ENCODE measurements at places on chromosomes 5 and 9. TPM values are rescaled to one million over a fixed set of nuclear protein-coding genes. Genes with fewer than 3 reads are reported as not detected.

- no peak for DNase-seq
- peaks cover 2% of the 10 kb centered on the region for H3K4me1 ChIP-seq
- H3K4me3 ChIP-seq: no peak overlapping the region
- H3K27me3 ChIP-seq: peaks cover 2% of the 10 kb centered on the region
- no peak overlapping the region for H3K27ac ChIP-seq
Measured at GRCh38 chr9:130181678-130182380, 9.6 kb downstream of the NCS1 start.

GRCh38 chr9:113592876-113593575, 129.5 kb downstream of the RGS3 start:
- no peak for DNase-seq
- peaks cover 45% of the 10 kb centered on the region for H3K36me3 ChIP-seq
- H3K4me3 ChIP-seq: peak overlapping the region; percentile 48
- peaks cover 30% of the 10 kb centered on the region for H3K4me1 ChIP-seq

DNA sequence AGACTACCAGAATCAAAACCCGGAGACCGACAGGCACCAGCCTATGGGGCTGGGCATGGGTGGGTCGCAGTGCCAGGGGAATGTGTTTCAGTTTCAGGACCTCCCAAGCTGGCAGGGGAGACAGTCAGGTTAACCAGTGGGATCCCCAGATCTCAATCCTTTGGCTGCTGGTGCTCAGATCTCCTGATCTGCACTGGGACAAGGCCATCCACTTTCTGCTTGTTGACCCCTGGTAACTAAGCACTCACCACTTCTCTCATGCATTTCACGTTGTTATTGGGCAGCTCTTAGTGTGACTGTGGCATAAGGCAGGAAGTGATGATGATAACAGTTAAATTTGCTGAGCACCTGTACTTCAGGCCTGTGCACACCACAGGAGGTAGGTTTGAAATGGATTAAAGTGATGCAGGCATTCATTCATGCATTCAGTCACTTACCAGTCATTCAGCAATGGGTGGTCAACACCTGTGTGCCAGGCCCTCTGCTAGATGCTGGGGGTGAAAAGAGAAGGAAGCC, 42.1 kb upstream of the STXBP1 start:
- H3K27me3 ChIP-seq: no peaks in the 10 kb centered on the region
- peaks cover 48% of the 10 kb centered on the region for H3K4me1 ChIP-seq
- peaks cover 2% of the 10 kb centered on the region for H3K36me3 ChIP-seq
- peak overlapping the region; percentile 91 for H3K27ac ChIP-seq

DNA sequence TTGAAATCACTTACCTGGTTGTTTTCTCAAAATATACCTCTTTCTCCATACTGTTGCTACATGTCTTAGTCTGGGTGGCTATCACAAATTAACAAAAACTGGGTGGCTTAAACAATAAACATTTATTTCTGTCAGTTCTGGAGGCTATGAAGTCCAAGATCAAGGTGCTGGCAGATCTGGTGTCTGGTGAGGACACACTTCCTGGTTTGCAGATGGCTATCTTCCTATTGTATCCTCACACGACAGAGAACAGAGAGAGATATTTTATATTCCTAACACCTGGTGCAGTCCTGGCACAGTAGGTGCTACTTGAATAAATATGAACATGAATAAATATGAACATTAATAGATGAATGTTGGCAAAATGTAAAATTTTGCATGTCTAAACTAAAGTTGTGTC, 164.3 kb upstream of the ACOT12 start:
- peaks cover 21% of the 10 kb centered on the region for H3K4me1 ChIP-seq
- no peaks in the 10 kb centered on the region for H3K36me3 ChIP-seq
- no peaks in the 10 kb centered on the region for H3K27me3 ChIP-seq
- DNase-seq: no peak

The HMMR gene
- 30.8 TPM for total RNA-seq

DNA sequence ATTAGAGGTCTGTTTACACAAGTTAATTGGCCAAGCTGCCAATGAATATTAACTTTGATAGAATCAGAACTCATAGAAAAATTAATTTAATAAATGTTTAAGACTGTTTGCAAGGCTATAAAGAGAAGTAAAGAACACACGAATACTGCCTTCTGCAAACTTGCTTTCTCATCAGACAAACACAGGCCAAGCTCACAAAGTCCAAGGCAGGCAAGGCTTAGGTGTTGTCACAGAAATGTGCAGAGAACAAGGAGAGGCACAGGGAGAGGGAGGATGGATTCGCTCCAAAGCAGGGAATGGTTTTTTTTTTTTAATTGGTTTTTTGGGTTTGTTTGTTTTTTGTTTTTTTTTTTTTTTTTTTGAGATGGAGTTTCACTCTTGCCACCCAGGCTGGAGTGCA, 43.4 kb downstream of the RETREG1 start:
- H3K4me1 ChIP-seq: peaks cover 11% of the 10 kb centered on the region
- no peak overlapping the region for H3K4me3 ChIP-seq
- no peaks in the 10 kb centered on the region for H3K27me3 ChIP-seq
- H3K36me3 ChIP-seq: peaks cover 23% of the 10 kb centered on the region
- no peak for DNase-seq

The CDC25C gene
- total RNA-seq: 7.9 TPM

DNA sequence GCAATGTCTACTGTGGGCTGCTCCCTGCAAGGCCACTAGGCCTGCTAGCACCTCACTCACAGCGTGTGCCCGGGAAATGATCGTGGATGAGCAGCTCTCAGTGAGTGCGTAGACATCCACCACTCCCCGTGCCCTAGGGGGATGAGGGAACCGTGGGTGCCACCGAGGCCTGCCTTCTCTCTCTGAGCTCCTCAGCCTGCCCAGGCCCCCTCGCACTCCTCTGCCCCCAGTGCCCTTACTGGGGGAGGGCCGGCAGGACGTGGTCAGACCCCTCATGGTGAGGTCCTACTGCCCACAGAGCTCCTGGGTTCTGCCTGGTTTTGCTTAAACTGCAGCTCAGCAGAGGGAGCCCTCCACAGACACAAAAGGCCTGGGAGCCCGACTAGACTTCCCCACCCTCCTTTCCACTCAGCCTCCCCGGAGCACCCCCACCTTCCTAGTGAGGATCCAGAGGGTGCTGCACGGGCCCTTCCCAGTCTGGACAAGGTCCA, 220.0 kb downstream of the CACNA1B start:
- no peak for DNase-seq
- H3K27me3 ChIP-seq: no peaks in the 10 kb centered on the region
- H3K27ac ChIP-seq: no peak overlapping the region
- no peaks in the 10 kb centered on the region for H3K4me1 ChIP-seq
- H3K4me3 ChIP-seq: no peak overlapping the region
